NCI-H1417 treated with DMSO at 0.1 percent for 48 hours (cell line): ENCODE measurements at places on chromosomes 6 and 20.
A peak's percentile ranks its signal among the peaks of the same experiment; 100 is the strongest.

DNA sequence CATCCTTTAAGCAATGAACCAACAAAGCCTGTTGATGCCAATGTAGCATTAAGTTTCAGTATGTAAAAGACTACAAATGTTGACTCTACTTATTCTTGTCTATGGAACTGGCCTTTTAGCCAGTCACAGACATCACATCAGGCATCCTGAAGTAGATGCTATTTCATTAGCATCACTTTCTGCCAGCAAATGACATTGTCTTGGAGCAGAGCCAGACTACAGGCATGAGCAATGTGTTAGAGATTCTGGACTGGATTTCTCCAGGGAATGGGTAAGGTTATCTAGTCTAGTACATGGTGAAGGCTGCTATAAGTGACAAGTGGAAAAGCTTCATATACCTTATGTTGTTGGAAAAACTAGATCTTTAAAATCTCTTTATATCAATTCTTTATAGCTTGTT, 142.9 kb downstream of the ADGRB3 start:
- DNase-seq: peak; percentile 62

DNA sequence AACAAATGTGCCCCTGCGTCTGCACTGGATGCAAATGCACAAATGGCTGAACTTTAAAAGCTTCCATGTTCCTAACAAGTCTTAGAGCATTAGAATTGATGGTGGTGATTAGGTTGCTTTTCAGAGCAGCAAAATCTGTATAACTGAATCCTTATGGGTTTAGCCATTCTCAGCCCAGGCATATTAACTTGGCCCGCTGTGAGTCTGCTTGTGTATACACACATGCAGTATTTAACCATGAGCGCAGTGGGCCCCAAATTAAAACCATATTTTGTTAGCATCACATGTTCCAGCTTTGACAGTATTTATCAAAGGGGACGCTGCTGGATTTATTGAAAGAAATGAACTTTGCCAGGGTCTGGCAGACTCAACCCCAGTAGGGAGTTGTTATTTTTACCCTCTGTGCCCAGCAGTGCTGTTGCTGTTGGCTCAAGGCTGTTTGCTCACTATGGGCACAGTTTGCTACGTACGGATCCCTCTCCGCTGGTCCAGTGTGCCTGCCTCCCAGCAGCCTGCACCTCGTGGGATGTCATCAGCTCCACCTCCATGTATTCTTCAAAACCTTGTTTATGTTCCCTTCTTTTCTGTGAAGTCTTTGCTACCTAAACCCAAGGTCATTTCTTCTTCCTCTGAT, 144.7 kb downstream of the QRSL1 start:
- DNase-seq: no peak

GRCh38 chr6:52546192-52546591, 30.7 kb downstream of the TRAM2 start:
- DNase-seq: no peak

DNA sequence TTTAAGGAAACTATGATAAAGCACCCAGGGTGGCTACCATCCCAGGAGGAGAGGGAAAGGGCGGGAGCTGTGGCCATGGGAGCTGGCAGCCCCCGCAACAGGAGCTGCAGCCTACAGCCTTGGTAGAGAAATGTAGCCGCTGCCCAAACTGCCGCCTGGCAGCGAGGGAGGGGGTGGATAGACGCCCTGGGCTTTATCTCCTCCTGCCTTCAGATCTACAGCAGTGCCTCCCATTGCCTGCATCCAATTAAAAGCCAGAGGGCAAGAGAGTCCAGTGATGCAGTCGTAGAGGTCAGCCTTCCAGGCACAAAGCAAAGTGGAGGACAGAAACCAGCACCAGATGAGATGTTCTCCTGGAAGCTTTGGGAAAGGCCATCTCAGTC, 35.0 kb upstream of the ZFAND3 start:
- DNase-seq: no peak

- DNase-seq: no peak
Measured at GRCh38 chr6:110786271-110786670, 29.0 kb downstream of the CDK19 start.

DNA sequence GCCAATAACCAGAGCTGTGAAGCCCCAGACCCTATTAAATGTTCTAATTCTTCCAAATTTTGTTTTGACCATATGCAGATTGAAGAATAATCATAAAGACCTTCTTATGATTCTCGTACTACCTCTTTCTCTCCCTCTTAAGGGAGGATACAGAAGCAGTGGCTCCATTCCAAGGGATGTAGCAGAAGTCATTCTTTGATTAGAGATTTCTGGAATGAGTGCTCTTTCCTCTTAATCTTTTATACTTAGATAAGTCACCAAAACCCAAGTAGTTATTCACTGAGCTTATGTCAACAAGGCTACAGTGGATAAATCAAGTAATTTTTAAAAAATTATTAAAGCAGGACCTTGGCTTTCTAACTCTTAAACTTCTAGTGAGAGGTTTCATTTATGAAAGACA, 266.0 kb upstream of the STXBP5 start:
- DNase-seq: no peak

DNA sequence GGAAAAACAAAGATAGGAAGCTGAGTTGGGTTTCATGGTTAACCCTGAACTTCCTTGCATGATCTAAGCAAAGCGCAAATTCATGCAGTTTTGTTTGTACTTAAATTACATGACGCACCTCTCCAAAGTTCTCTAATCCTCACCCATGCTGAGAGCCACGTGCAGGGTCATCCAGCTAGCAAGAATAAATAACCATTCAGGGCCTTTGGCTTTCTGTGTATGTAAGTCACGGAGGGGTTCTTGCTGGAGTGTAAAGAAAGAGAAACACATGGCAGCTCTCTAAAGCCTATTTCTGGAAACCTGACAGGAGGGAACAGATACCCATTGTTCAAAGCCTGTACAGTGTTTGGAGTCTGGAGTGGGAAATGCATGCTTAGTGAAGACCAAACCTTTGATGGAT, 171.7 kb upstream of the CCN2 start:
- no peak for DNase-seq

DNA sequence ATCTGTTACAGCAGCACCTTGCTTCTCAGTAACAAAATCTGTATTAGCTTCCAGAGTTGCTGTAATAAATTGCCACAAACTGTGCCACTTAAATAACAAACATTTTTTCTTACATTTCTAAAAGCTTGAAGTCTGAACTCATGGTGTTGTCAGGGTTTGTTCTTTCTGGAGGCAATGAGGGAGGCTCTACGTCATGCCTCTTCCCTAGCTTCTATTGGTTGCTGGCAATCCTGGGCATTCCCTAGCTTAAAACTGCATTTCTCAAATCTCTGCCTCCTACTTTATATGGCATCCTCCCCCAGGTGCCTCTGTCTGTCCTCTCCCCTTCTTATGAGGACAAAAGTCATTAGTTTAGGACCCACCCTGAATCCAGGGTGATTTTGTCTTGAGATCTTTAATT, 41.6 kb upstream of the TMEM244 start:
- no peak for DNase-seq

DNA sequence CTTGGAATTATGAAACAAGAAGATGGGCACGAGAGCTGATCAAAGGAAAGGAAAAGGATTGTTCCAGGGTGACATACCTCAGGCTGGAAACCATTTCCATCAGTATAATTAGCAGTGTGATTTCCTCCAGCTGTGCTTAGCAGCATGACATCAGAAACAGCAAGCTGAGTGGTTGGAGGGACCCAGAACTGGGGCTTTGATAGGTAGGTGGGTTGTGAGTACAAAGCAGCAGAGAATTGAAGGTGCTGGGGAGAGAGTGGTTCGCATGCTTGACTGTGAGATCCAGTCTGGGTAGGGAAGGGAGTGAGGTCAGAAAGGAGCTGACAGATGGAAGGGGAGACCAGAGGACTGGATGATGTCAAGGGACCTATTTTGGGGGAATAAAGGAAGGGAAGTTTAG, 90.4 kb downstream of the CD164 start:
- no peak for DNase-seq

- no peak for DNase-seq
Measured at GRCh38 chr6:53062169-53062539, 3.0 kb upstream of the FBXO9 start.

- no peak for DNase-seq
Measured at GRCh38 chr6:16769986-16770376, 8.7 kb upstream of the ATXN1 start.

DNA sequence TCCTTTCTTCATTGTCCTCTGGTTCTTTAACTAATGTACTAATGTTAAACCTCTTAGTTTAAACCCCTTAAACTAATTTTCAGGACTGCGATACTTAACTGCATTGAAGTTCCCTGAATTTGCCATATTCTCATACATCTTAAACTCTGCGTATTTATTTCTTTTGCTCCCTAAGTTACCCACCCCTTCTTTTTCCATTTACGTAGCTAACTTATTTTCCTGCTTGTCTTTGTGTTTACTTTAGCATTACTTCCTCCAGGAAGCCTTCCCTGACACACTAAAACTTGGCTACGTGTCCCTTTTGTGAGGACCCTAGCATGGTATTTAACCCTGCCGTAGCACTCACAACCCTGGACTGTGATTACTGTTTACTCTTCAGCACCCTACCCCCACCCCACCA, 79.0 kb downstream of the UBR2 start:
- no peak for DNase-seq

DNA sequence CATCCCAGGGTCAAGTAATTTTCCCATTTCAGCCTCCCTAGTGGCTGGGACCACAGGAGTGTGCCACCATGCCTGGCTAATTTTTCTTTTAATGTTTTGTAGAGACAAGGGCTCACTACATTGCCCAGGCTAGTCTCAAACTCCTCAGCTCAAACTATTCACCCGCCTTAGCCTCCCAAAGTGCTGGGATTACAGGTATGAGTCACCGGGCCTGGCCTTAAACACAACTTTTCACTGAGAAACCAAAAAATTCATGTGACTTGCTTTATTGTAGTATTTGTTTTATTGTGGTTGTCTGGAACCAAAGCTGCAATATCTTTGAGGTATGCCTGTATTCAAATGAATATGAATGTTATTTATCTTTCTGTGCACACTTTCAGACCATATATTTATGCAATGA, 72.2 kb downstream of the RWDD2A start:
- DNase-seq: no peak

DNA sequence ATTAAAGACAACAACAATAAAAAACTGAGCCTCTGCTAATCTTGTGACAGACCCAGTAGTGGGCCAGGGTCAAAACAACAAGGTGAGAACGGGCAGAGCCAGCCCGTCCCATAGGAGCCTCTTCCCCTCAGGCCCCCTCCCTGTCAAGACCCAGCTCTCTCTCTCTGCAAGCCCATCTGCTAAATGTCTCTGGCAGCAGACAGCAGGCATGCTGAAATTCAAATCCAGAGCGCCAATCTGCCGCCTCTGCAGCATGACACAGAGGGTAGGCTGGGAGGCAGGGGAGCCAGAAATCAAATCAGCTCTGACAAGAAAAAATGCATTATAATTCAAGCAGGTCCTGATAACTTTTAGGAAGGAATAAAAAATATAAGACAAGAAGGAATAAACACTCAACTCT, 26.3 kb downstream of the METTL24 start:
- no peak for DNase-seq

DNA sequence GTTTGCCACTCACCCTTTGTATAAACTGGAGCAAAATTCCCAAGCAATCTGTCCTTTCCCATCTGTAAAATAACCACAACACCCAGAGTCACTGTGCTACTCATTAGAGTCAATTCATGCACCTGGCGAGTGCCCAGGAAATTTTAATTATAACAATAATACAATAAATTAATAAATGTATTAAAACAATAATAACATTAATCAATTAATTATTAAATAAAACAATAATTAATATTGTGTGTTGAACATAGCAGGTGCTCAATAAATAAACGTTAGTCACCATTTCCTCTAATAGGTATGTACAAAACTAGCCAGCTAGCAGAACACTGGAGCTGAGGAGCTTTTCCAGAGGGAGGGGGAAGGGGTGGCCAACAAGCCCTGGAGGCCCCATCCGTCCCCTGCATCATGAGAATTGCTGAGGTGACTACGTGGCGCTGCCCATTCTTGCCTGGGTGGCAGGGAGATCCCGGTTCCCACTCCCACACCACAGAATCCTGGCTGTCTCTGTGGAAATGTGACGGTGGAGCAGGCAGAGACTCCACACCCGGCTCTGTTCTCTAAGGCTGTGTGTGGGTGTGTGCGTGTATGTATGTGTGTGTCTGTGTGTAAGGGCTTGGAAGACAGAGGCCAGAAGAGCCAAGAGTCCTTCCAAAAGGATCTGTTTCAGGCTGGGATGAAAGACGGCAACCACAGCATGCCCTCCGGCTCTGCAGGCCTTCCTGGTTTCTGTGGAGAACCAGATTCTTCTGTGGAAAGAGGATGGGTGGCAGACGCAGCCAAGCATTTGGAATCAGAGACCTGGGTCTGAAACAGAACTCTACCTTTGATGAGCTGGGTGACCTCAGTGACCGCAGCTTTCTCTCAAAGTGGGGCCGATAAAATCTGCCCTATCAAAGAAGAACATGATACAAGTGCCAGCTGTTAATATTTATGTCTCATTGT, 18.8 kb upstream of the EZR start:
- no peak for DNase-seq

- DNase-seq: peak; percentile 90
Measured at GRCh38 chr20:6395695-6396094, 272.9 kb upstream of the FERMT1 start.

DNA sequence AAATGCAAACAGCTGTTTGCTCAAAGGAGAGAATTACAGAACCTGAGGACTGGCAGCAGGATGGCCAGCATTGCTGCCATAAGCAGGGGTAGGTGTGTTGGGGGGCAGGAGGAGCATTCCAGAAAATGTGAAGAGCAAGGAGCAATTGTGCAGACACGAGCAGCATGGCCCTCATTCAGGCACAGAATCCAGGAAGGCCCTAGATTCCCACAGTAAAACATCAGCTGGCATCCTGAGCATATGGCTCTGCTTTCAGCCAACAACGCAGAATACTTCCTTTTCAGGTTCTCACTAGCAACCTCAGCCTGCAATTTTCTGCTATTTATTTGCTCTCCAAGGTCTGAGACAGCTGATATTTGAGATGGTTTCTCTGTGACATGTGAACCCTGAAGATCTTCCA, 243.4 kb upstream of the POU3F2 start:
- no peak for DNase-seq

DNA sequence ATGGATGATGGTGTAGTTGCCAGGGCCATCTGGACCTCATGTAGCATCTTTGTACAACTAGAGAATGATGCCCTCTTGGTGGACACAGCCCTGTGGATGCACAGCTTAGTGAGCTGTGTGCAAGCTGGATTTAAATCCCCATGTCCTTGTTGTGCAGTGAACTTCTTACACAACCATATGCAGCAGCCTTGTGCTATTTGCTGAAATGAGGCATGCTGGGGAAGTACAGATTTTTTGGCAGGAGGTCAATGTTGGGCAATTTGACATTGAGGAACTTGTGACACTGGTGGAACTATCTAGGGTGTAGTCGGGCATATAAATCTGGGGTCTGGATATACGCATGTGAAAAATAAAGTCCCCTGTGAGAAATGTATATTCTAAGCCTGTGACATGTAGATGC, 5.8 kb upstream of the CDC5L start:
- DNase-seq: no peak

DNA sequence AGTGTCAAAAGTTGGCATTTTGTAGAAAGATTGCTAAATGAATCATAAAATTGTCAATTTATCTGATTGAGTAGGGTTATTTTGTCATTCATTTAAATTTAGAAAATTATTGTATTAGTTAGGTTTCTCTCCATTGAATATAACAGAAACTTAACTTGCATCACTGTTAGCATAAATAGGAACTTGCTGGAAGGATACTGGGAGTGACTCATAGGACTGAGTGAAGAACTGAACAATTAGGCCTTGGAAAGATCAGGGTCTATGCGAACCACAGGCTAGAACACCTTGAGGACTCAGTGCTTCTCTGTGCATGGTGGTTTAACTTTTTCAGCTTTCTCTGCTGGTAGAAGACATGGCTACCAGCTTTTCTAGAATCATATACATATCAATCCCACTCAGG, 67.7 kb upstream of the IFNGR1 start:
- DNase-seq: no peak

GRCh38 chr20:44111712-44112335, 75.2 kb downstream of the JPH2 start:
- no peak for DNase-seq
